ENCODE measurements at places on chromosomes 1 and 21.
A peak's percentile ranks its signal among the peaks of the same experiment; 100 is the strongest.

GRCh38 chr1:222225316-222225691, 322.6 kb downstream of the HHIPL2 start:
- DNase-seq: no peak

- no peak for DNase-seq
These were observed 123.8 kb upstream of the IVNS1ABP start for GRCh38 chr1:185440877-185441276.

DNA sequence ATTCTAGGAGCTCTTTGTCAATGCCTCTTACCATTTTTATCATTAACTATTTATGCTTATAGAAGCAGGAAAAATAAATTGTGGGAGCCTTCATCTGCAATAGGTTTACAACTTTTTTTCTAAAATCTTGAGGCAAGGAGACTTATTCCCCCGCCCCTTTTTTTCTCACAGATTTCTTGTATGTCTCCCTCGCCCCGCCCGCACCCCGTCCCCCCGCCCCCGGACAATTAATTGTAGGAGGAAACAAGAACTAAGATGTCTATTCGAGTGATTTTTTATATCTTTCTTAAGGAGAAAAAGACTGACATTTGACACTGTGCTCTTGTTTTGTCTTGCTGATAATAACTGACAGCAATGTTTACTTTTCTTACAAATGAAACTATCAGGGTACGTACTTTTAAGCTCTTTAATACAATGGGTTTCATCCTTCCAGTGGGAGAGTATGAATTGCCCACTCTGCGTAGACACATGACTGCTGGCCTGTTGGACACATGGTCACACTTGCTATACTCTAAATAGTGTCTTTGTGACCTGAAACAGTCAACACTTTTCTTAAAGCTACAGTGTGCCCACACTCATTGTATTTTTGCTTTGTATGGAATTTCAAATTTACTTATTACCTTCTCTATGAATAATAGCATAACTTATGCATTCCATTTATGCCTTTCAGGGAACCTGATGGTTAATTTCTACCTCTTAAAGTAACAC, 1.5 kb upstream of the IVNS1ABP start:
- DNase-seq: no peak

DNA sequence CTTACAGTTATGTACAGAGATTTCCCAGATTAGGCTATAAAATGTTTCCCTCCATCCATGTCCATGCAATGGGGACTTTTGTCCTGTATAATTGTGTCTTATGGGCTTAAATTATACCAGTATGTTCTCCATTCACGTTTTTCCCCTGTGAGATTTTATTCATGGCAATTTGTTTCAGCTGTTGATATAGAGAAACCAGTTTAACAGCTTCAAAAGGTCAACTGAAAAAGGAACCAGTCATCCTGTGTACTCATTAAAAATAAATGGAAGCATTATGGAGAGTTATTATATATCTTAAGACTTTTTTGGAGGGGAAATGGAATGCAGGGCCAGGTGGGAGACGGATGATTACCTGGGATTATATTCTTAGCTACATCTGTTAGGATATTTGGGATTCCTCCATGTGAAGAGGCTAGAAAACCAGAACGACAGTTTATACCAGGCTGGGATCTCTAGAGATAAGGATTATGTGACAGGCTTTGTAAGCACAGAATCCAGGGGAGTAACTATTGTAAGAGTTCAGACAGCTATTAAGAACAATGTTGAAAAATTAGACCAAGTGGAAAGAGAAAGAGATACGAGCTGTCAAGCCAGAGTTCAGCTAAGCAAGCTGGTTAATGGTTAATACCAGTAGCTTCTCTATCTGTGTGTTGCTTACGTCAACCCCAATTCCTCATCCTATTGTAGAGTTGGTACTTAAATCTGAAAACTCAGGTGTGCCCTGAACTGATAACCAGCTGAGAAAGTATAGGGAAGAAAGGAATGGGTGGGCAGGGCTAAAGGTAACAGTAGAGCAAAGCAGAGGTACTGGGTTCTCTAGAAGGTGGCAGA, 12.4 kb upstream of the ZNF697 start:
- DNase-seq: no peak

DNA sequence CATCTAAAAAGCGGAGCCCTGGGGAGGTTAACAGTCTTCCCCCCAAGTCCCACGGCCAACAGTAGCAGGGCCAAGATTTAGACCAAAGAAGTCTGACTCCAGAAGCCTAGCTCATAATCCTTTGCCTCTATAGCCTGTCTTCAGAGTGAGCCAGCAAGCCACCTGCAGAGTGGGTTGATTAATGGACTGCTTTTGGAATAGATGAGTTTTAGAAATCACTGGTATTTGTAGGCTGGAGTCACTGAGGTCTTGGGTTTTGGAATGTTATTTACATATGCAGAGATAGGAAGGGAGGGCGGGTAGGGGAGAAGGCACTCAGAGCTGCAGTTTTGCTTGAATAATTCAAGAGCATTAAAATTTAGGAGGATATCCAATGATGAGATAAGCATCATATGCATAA, 90.8 kb upstream of the L1TD1 start:
- no peak for DNase-seq

DNA sequence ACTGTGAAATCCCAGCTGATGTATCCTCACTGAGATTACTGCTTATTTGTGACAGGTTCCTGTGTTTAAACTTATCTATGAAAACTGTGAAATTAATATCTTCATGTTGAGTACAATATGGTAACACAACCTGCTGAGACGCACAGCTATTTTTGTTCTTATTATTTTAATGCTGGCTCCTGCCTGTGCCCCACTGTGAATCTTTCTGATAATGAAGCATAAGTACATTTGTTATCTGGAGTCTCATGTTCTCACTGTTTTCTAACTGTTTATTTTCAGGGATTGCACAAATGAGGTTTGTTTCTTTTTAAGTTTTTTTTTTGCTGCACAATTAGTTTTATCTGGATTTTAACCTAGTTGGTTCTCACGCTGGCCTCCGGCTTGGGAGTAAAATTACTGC, 39.9 kb upstream of the IFNAR2 start:
- no peak for DNase-seq

DNA sequence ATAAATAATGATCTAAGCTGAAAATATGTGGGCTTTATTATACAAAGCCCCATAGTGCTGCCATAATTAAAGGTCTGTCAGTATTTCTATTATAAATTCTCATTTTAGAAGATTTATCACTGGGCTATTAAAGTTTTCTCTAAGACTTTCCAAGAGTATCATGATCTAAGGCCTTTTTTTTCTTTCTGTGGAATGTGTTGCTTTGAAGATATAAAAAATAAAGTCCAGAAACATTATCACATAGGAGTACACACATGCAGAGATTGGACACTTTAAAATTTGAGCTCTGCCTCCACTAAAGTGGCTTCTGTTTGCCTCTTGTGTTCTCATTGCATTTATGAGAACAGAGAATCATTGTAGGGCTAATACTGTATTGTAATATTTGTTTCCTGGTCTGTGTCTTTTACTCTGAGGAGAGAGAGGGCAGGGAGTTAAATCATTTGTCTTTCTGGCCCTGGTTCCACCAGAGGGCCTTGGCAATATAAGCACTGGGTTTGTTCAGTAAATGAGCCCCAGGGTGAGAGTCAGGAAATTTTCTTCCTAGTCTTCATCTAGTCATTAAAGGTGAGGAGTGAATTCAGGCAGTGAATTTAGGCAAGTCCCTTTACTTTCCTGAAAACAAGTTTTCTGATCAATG, 70.2 kb downstream of the NFIA start:
- DNase-seq: no peak

- no peak for DNase-seq
These were observed 18.5 kb upstream of the GNG12 start for GRCh38 chr1:67851800-67852199.

DNA sequence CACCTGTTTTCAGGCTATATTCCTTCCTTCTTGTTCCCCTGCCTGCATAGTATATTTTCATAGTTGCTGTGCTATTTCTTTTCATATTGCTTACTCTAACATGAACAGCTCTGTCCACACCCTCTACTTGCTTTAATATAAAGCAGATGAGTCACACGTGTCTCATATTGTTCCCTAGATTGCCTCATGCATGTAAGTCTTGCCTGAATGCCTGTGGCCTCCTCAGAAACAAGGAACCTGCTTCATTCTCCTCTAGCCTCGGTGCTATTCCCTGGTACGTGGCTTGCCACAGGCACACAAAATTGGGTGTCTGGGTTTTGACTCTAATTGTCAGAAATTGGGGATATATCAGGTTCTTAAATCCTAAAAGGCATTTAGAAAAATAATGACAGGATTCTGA, 16.5 kb upstream of the PKP1 start:
- DNase-seq: no peak

- no peak for DNase-seq
These were observed 509.1 kb downstream of the KIF26B start for GRCh38 chr1:245663841-245664240.

DNA sequence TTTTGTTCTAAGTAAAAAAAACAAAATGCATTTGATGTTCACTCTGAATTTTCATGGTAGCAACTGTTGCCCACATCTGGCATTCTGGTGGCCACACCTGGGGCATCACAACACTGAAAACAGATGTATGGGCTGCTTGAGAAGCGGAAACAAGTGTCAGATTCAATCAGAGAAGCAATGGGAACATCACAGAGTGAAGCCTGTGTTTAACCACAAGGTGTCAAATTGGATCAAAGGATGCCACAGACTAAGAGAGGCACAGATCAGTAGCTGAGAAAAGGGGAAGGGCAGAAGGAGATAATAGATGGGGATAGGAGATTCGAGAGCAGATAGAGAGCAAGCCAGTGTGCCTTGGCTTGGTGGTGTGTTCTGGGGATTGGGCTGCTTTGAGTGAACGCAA, 49.8 kb upstream of the MTF2 start:
- no peak for DNase-seq

DNA sequence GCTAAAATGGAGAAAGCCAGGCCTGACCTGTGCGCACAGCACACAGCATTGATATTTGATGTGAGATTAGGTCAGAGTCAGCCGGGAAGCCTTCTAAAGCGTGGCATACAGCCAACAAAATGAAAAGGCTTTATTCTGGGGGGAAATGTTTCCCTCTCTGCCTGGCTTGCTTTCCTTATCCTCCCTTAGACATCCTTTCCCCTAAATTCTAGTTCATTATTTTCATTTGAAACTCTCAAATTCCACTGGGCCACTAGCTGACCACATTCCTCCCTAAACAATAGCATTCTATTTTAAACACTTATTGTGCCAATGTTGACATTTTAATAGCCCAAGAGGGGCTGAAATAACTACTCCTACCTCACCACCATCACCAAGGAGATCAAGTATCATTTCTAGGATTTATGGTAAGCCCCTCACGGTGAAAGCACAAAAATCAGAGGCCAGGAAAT, 49.4 kb downstream of the LEPR start:
- DNase-seq: no peak

- peak; percentile 65 for DNase-seq
These were observed 1.0 kb downstream of the DDAH1 start for GRCh38 chr1:85463731-85464496.
